NCI-H2171 (cell line): ENCODE measurements at places on chromosomes 16 and 17.

GRCh38 chr16:31228206-31228605 lies 11.3 kb upstream of the PYDC1 start:
- DNase-seq, result no peak

DNA sequence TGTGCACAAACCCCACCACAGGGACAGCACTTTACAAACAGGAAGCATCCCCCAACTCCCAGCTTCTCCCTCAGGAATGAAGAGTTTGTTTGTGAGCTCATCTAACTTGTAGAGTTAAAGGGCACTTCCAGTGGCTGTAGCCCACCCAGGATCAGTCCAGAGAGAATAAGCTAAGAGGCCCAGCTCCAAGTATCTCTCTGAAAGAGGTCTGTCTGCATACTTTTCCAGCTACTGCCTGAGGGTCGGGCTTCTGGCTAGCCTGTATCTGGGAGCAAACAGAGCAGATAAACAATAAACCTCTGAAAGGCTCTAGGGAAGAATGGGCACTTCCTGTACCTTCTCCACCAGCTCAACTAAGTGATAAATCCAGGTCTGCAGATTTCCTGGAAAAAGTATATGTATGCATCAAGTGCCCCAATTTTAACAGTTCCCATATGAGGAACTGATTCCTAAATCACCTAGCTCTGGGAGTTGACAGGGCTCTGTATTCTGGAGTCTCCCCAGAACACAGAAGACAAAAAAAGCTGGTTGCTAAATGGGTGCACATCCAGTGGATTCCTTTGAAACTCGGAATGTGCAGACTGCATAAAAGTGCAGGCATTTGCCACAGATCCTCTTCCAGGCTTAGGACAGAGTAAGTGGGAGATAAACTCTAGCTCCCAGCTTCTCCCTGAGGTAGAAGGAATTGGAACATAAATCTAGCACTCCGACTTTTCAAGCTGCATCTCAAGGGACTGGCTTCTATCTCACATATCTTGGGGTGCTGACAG lies 37.1 kb upstream of the MYLK3 start:
- DNase-seq, result no peak

- DNase-seq, result no peak
These were observed 5.1 kb downstream of the ETV4 start for GRCh38 chr17:43540821-43541674.

DNA sequence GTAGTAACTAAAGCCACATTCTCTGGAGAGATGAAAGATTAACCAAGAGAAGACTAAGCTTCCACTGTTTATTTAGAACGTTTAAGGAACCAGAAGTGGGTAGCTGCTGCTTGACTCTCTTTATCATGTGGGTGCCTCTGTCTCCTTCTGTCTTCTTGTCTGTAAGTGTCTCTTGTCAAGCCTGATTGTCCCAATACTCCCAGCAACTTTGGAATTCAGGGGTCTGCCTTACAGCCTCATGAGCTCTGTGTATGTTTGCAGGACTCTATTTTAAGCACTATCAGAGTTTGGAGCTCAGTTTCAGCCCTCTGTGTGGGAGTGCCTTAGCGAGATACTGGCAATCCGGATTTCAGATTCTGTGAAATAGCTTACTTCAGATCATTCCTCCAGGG lies 29.3 kb upstream of the SPACA3 start:
- DNase-seq, result no peak

- DNase-seq, result no peak
These were observed 15.0 kb downstream of the MYO15B start for GRCh38 chr17:75602644-75603043.

DNA sequence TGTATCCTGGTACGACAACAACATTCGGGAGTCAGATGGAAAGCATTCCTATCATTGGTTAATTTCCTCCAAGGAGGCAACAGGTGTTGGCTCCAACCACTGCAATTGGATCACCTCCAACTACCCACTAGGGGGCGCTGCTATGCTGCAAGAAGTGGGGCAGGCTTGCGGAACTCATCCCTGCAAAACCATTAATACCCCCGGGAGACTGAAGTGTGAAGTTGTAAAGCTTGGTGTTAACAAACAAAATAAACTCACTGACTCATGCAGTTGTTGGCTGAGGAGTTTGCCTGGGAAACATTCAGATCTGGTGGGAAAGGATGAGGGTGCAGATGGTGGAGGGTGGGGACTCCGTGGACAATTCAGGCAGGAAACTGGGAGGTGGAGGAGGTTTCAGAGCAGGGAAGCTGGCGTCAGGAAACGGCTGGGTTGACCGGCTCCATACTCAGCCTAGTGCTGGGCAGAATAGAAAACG lies 84.9 kb downstream of the HS3ST2 start:
- peak; percentile 27 for DNase-seq

DNA sequence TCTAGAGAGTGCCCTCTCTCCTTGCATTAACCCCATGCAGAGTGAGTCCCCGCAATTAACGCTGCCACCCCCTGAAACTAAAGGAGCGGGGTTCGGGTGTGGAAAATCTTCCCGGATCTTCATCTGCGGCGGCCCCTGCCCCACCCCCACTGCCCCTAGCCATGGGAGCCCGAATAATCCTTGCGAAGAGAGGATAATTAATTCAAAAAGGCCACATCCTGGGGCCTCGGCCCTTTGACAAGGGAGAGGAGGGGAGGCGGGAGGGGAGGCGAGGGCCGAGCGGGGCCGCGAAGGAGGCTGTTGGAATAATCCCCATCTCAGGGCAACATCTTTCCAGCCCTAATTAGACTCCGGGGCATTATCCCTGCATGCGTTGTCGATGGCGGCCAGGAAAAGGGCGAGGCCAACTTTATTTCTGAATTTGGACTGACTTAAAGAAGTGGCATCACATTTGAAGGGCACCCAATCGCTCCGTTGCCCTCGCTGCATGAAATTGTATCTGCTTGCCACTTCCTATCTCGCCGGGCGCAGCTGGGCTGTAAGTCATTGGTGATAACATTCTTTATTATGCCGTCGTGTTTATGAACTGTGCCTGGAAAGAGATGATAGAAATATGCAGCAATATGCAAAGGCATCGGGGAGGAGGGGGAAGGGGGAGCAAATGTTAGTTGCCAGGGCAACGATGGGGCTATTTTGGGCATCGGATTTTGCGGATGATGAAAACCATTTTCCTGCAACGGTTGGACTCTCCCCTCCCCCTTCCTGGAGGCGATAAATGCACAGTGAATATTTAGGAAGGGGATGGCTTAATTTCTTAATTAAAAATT lies 387.1 kb upstream of the TNRC6C start:
- no peak for DNase-seq

- DNase-seq, result no peak
These were observed 372.3 kb upstream of the SALL1 start for GRCh38 chr16:51523400-51523799.

DNA sequence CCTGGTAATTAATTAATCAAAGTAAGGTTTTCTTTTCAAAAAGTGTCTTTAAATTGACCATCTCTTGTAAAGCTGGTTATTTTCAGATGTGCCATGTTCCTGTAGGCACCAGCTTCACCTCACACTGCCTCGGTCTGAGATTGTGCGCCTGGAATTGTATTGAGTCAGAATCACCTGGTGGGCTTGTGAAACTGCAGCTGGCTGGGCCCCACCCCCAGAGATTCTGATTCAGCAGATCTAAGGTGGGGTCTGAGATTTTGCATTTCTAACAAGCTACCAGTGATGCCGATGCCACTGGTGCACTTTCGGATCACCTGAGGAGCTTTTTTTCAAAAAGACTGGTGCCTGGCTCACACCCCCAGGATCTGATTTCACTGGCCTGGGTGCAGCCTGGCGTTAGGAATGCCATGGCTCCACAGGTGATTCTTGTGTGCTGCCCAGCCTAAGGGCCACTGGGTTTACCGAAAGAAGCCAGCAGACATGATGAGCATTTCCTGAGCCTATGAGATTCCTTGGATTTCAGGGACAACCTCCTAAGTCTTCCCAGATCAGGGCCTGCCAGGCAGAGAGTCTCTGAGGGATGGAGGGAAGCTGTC lies 59.2 kb upstream of the TOB1 start:
- DNase-seq, result no peak

DNA sequence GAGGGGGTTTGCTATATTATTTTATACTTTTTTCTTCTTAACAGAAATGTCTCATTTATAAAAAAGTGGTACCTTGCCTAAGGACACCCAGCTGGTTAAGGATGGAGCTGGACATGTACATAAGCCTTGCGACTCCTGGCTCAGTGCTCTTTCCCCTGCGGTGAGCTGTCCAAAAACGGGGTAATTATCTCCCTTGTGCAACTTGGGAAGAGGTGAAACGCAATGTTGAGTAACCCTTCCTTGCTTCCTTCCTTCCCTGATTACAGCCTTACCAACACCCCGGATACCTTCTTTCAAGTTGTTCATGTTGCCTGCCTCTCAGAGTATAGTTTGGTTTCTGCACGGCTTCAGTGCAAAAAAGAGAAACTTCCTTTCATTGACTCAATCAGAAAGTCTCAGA lies 94.1 kb upstream of the XYLT1 start:
- no peak for DNase-seq

DNA sequence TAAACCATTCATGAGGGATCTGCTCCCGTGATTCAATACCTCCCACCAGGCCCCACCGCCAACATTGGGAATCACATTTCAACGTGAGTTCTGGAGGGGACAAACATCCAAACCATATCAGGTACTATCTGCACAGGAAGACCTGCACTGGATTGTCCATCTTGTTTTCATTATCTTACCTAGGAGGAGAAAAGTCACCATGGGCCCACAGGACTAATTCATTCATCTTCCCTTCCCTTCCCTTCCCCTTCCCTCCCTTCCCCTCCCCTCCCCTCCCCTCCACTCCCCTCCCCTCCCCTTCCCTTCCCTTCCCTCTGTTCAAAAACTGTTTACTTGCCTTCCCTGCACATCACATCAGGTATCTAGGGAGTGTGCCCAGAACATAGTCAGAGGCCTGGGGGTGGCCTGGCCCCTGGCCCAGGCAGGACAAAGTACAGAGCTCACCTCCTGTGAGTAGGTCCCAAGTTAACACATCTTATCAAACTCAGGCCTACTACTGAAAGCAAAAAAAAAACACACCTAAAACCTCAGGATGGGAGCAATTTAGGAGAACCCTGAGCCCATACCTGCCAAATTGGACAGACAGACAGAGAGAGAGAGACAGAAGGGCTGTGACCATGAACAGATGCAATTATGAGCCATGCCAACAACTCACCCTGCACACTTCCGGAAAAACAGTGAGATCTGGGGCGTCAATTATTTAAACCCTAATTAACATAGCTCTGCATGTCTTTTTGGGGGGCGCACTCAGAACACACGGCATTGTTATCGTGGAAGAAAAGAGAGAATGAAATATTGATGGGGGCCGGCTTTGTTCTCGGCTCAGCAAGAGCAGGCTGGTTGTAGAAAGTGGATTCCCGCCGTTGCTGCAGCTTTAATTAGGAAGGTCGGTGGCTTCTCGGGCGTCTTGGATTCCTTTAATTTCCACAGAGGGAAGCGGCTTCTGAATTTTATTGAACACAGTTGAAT lies 151.2 kb downstream of the IRX5 start:
- no peak for DNase-seq
